ENCODE measurements at places on chromosomes 12 and 14.

- no peak for DNase-seq
These were observed 29.1 kb downstream of the RFLNA start for GRCh38 chr12:124323771-124324530.

DNA sequence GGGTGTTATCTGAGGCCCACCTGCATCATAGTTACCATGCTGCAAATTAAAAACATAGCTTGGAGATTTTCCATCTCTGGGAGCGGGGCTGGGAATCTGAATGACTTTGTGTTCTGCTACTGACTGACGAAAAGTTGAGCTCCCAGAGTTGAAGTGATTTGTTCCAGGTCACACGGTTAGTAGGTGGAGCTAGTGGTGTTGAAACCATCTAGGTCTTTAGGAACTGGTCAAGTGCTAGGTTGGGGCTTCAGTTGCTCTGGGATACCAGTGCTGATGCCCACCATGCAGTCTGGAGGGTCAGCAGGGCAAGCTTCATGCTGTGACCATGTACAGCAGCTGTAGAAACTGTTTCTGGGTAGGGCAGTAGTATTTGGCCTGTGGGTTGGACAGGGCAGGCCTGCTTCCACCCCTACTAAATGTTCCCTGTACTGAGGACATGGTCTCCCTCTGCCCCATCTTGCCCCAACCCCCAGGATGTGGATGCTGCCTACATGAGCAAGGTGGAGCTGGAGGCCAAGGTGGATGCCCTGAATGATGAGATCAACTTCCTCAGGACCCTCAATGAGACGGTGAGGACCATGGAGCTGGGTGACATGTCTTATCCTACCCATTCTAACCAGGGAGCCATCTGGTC lies 5.3 kb downstream of the KRT7 start:
- no peak for DNase-seq

DNA sequence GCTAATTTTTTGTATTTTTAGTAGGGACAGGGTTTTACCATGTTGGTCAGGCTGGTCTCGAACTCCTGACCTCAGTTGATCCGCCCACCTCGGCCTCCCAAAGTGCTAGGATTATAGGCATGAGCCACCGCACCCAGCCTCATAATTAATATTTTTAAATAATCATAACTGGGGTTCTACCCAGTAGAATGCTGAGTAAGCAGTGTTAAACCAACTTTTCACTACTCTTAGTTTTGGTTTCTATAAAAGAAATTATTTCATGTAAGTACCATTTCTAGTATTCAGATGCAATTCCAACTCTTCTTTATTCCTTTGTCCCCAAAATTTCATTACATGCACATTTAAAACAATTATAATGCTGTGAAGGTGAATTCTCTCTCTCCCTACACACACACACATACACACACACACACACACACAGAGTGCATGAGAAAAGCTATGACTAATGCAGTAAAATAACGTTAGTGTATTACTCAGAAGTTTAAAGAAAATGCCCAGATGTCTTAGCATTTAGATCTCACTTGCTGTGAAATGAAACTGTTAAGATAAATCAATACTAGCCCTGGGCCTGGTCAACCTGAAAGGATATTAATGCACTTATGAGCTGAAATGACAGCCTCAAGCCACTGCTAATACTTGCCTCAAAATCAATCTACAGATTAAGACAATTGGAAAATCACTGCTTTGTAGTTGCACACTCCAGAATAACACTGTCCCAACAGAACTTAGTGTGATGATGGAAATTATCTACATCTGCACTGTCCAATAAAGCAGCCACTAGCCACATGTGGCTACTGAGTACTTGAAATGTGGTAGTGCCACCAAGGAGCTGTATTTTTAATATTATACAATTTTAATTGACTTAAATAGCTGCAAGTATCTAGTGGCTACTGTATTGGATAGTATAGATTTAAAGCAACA lies 36.0 kb downstream of the PTPN21 start:
- DNase-seq, result no peak

DNA sequence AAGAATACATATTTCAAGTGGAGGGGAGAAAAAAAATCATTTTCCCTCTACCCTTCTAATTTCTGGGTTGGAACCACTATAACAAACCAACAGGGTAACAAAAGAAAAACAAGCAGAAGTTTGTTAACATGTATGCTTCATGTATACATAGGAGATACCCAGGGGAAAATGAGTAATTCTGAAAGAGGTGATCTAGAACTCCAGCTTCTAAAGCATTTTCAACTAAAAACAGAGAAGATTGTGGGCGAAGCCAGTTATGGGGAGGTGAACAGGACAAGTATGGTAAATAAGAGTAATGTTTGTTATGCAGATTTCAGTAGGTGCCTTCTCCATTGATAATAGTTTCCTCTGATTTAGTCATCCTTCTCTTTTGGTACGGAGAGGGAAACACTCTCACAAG lies 16.7 kb downstream of the FNTB start:
- no peak for DNase-seq

DNA sequence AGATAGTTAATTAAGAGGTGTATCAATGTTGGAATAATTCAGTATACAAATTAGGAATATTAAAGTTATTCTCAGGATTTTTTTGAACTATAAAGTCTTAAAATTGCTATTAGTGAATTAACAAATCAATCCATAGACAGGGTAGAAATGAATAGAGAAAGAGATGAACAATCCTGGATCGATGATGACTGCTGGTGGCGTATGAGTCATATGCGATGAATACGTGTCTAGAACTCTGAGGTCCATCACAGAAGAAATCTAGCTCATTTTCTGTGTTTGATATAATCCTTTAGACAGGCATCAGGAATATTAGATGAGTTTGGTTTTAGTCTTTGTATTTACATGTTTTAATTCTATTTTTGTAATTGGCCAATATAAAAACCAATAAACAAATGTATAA lies 85.4 kb upstream of the RTL1 start:
- DNase-seq, result no peak

- DNase-seq, result no peak
These were observed 408.2 kb upstream of the CCDC196 start for GRCh38 chr14:66078006-66078405.

DNA sequence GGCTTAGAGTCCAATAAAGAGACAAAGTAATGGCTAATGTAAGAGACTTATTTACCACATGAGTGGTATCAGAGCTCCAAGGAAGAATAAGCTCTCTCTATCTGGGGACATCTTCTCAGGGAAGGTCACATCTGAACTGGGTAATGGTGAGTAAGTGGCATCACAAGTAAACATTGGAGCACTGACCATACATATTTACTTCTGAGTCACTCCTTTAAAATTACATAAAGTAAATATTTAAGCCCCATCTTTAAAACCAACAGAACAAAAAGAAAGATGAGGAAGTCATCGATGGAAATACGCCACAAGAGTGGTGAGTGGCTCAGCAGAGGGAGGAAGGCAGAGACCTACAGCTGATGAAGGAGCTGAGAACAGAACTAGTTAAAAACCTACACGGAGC lies 159.9 kb downstream of the DUSP6 start:
- DNase-seq, result no peak

GRCh38 chr12:29147731-29148595 lies 1.1 kb upstream of the FAR2 start:
- DNase-seq, result no peak

GRCh38 chr12:56897844-56898361 lies 36.3 kb downstream of the SDR9C7 start:
- DNase-seq, result no peak

DNA sequence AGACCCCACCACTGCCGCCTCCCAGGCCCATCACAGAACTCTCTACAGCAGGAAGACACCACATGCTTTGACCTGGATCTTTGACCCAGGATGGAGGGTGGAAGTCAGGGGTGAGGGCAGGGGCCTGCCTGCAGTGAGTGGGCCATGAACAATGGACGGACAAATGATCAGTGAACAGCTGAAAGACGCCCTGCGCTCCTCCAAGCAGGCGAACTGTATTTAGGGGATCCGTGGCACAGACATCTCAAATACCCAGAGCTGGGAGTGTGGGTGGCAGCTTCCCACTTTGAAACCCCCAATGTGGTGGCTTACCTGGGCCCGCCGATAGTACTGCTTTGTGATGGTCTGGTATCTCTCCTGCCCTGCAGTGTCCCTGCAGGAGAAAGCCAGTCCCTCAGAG lies 8.7 kb upstream of the GPX2 start:
- DNase-seq, result no peak

DNA sequence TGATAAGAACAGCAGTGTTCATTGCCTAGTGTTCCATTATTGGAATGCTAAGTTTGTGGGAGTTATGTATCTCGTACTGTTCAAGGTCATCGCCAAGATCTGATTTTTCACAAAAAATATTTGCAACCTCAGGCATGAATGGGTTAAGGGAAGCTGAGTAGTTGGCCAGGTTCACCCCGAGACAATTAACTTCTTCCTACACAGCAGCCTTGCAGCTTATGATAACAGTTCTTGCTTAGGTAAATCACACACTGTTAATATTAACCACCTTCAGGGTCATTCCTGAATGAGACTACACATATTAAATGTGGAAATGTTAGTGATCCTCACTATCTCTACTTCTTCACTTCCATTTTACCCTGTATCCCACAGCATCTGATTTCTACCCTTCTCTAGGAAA lies 18.0 kb downstream of the FKBP11 start:
- no peak for DNase-seq

DNA sequence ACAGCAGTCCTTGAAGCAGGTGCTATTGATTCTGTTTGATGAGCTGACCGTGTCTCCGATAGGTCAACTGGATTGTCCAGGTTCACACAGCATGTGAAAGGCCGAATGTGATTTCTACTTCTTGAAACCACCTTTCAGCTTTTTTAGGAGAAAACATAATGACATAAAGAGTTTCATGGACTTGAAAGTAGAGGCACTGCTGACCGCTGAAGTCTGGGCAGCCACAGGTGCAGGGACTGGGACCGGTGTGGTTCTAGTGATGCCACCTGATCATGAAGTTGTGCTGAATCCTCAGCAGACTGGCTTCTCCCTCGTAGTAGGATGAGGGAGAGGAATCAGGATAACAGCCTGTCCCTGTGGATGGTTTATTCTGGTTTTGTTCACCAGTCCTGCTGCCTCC lies 108.1 kb downstream of the ETV6 start:
- no peak for DNase-seq

- DNase-seq, result no peak
These were observed 6.8 kb downstream of the EMP1 start for GRCh38 chr12:13203034-13203922.

GRCh38 chr12:59066445-59066844 lies 146.1 kb upstream of the LRIG3 start:
- no peak for DNase-seq

GRCh38 chr12:88327276-88327675 lies 185.2 kb downstream of the TMTC3 start:
- DNase-seq, result no peak

DNA sequence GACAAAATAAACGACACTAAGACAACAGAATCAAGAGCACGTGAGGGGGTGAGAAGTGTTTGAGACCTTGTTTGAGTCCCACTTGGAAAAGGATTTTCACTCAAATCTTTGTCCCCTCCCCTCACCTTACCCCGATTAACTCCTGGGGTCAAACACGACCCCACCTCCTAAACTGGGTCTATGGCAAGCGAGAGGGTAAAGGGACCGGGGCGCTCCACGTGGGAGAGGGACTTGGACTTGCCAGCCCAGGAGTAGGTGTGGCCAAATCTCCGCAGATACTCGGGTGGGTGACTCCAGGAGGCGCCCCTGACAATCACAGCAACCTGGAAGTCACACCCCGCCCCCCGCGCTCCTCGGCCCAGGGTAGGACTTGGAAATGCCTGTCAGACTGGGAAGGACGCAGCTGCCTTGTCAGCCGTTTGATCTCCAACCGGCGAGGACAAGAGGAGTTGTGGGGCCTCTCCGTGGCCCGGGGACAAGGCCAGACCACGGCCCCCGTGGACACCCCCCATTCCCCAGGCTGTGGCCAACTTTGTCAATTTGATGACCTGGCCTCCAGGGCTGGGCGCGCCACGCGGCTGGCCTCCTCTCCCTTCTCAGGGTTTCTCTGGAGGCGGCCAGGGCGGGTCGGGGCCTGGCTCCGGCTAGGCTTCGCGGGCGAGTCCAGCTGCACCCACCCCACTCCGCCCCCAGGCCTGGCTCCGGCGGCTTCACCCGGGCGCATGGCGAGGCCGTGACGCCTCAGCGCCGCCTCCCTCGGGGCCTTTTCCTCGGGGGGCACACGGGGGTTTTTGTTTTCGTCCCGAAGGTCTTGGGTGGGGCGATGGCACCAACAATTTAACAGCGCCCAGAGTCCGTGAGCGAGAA lies 1.1 kb upstream of the BCL11B start:
- DNase-seq, result peak; percentile 42
